ENCODE measurements at places on chromosomes 12 and 14.

GRCh38 chr14:34237081-34237480 lies 225.0 kb downstream of the SPTSSA start:
- DNase-seq, result no peak
- H3K27ac ChIP-seq, result no peak overlapping the region
- no peaks in the 10 kb centered on the region for H3K36me3 ChIP-seq
- peaks cover 1% of the 10 kb centered on the region for H3K27me3 ChIP-seq

GRCh38 chr14:28057359-28058296 lies 709.0 kb upstream of the FOXG1 start:
- H3K4me1 ChIP-seq, result peaks cover 6% of the 10 kb centered on the region
- no peaks in the 10 kb centered on the region for H3K36me3 ChIP-seq
- H3K4me3 ChIP-seq, result no peak overlapping the region

DNA sequence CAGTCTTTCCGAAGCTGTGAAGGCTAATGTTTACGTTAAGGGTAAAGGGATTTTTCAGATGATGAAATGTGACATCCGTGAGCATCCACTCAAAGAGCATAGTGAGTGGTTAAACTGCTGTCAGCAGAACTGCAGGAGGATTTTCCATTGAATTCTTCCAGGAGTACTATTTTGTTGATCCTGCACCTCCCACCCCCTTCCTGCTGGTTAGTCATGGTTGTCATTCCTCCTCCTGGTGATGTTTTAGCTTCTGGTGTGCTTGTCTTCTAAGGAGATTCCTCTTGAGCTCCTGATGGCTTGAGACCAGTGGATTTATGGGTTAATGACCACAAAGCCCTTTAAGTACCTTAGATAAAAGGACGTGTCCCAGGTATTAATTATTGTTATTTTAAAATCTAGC lies 2.4 kb upstream of the GPRC5D start:
- no peak overlapping the region for H3K27ac ChIP-seq
- peaks cover 11% of the 10 kb centered on the region for H3K27me3 ChIP-seq
- H3K4me3 ChIP-seq, result no peak overlapping the region
- DNase-seq, result no peak
- peaks cover 4% of the 10 kb centered on the region for H3K4me1 ChIP-seq
- H3K36me3 ChIP-seq, result peaks cover 6% of the 10 kb centered on the region

DNA sequence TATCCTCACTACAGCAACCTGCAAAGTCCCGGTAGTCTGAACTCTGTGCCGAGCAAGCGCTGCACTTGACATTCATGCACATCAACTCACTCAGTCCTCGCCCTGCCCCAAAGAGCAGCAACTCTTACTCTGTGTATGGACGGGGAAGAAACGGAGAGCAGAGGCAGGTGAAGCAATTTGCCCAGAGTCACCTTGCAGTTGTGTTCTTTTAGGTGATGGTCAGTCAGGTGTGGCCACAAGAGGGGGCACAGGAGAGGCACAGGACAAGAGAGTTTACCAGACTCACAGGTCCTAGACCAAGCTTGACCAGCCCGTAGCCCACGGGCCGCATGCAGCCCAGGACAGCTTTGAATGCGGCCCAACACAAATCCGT lies 39.1 kb downstream of the TSPAN11 start:
- H3K4me3 ChIP-seq, result no peak overlapping the region
- H3K27ac ChIP-seq, result no peak overlapping the region
- no peaks in the 10 kb centered on the region for H3K36me3 ChIP-seq
- no peak for DNase-seq
- H3K27me3 ChIP-seq, result peaks cover 8% of the 10 kb centered on the region

DNA sequence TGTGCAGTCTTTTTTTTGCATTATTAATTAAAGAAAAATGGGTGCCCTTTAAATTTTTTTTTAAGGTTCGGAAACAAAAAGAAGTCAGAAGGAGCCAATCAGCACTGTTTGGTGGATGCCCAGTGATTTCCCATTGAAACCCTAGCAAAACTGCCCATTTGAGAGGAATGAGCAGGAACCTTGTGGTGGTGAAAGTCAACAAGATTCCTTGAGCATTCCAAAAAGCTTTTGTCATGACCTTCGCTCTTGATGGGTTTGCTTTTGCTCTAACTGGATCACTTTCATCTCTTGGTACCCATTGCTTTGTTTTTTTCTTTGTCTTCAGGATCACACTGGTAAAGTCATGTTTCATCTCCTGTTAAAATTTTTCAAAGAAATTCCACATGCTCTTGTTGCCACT lies 54.1 kb downstream of the ADIPOR2 start:
- no peaks in the 10 kb centered on the region for H3K27me3 ChIP-seq
- H3K4me1 ChIP-seq, result peaks cover 16% of the 10 kb centered on the region
- H3K36me3 ChIP-seq, result peaks cover 17% of the 10 kb centered on the region
- H3K27ac ChIP-seq, result no peak overlapping the region

GRCh38 chr12:104248444-104248843 lies 32.9 kb downstream of the TXNRD1 start:
- H3K27me3 ChIP-seq, result peaks cover 2% of the 10 kb centered on the region
- H3K4me3 ChIP-seq, result no peak overlapping the region
- H3K4me1 ChIP-seq, result no peaks in the 10 kb centered on the region
- H3K27ac ChIP-seq, result no peak overlapping the region
- H3K36me3 ChIP-seq, result no peaks in the 10 kb centered on the region
- DNase-seq, result no peak

Data from endothelial cell (in vitro differentiated cells).